ENCODE measurements at places on chromosomes 11 and 22.

GRCh38 chr11:90809581-90809980, 586.7 kb upstream of the CHORDC1 start:
- DNase-seq, result no peak

DNA sequence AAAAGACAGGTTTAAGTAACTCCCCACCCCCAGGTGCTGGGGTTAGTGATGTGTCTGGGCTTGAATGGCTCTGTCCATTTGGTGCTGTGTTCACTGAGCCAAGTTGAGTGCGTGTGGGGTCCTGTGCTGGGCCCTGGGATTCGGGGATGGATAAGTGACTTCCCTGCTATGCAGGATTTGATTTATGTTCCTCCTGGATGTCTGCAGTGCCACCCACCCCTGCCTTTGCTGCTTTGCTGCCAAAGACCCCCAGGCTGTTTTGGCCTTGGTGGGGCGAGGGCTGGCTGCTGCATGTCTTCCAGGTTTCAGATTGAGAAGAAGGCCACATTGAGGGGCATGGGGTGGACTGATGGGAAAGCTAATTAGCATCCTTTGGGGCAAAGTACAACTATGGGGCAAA, 77.9 kb upstream of the PARVG start:
- DNase-seq, result no peak

- no peak for DNase-seq
Measured at GRCh38 chr11:68840661-68841653, 759 bp downstream of the CPT1A start.

DNA sequence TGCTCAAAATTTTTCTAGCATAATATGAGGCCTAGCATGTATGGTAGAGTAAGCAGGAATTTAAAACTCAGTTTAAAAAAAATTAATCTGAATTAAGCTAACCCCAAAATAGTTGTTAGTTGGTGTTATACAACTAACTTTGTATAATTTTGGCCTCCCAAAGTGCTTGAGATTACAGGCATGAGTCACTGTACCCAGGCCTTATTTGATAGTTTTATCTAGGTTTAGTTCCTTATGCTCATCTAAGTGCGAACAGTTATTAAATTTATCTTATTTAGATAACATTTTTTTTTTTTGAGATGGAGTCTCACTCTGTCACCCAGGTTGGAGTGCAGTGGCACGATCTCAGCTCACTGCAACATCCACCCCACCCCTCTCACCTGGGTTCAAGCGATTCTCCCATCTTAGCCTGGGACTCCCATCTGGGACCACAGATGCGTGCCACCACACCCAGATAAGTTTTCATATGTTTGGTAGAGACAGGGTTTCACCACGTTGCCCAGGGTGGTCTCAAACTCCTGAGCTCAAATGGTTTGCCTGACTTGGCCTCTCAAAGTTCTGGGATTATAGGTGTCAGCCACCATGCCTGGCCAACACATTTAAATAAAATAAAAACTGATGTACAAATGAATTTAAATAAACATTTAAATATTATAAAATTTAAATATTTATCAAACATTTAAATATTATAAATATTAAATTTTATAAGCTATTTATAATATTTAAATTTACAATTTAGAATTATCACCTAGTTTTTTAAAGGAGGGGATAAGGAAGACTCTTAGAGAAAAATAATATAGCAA, 7.5 kb downstream of the IL18 start:
- DNase-seq, result no peak

DNA sequence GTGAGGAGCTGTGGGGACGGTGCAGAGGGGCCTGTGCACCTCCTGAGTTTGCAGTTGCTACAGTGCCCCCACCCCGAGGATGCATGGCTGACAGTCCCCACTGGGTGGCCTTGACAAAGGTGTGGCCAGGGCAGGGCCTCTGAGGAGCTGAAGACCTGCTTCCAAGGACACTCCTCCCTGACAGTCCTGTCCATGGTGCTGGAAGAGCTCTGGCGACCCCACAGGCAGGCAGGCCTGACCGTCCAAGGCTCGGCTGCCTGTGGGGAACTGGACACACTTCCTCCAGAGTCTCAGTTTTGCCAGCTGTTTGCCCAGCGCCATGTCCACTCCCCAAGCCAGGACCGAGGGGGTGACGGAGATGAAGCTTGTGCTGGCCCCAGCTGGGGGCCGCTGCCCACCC, 32.7 kb downstream of the BRSK2 start:
- DNase-seq, result no peak

- DNase-seq, result no peak
Measured at GRCh38 chr11:794766-795633, 3.1 kb downstream of the SLC25A22 start.

GRCh38 chr22:42856179-42856864, 751 bp downstream of the ARFGAP3 start:
- peak; percentile 65 for DNase-seq

GRCh38 chr11:95375886-95376285, 144.9 kb upstream of the SESN3 start:
- DNase-seq, result no peak

DNA sequence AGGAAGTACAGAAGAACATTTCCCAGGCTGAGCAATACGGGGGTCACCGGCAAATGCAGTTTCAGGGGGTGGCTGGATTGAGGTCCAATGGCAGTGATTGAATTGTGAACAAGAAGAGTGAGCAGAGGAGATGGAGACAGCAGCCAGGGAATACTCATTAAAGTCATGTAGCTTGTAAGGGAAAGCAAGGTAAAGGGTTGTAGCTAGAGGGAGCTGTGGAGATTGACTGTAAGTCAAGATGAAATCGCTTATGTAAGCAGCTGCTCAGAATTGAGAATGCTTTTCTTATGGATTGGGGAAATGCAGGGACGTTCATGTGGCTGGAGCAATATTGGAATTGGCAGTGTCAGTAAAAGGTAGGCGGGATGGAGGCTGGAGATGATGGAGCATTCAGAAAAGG, 111.4 kb upstream of the TBCEL start:
- no peak for DNase-seq

DNA sequence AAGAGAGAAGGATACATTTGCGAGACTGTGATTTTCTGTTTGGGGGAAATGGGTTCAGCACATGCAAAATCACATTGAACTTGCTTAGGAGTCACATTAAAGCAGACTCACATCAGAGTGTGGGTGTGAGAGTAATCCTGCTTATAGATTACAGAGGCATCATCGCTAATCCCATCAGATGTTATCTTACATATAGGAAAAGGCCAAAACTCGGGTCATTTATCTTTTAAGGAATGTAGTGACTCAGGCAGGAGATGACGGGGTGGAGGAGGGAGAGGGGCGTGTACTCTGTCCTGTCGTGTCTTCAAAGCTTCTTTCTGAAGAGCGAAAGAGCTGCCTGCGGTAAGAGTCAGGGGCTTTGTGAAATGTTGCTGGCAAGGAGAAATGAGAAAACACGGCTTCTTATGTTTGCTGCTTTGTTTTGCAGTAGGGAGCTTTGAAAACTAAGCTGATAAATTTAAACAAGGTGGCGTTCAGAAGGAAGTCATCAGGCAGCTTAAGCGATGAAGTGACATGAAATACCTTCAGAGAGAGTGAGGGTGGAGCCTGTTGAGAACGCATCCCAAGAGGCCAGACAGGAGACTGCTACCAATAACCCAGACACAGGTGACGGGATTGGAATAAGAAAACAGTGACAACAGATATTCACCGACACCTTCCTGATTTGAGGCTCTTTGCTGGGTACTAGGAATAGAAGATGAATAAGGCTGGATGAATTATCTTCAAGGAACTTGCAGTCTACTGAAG, 2.2 kb upstream of the C11orf16 start:
- no peak for DNase-seq

GRCh38 chr11:47987310-47987709, 7.0 kb downstream of the PTPRJ start:
- DNase-seq, result no peak

GRCh38 chr11:134643115-134644012, 231.3 kb upstream of the B3GAT1 start:
- no peak for DNase-seq

DNA sequence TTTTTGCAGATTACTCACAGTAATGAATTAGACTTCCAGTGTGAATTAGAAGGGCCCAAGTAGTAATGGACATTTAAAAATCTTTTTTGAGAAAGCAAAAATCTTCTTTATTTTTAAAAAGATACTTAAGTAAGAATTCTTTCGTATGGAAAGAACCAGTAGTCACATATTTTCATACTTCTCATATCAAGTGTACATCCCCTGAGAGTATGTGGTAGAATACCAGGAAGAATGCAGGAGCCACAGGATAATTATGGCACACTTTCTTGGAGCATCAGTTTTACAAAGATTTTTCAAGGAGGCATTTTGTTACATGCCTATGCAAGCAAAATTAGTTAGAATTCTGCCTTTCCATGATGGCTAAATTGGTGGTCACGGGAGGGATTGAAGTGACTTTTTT, 28.1 kb downstream of the POLD3 start:
- no peak for DNase-seq

DNA sequence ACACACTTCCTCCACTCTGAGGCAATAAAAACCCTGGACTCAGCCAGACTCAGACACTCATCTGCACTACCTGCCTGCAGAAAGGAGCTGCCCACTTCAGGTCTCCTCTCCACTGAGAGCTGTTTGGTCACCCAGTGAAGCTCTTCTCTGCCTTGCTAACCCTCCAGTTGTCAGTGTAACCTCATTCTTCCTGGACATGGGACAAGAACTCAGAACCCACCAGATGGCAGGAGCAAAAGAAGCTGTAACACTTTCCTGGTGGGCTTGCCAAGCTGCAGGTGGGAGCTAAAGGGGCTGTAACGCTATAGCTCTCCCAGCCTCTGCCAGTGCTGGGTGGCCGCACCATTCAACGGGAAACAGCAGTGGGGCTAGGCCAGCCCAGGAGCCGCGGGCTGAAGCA, 89.7 kb downstream of the CCDC73 start:
- DNase-seq, result no peak

DNA sequence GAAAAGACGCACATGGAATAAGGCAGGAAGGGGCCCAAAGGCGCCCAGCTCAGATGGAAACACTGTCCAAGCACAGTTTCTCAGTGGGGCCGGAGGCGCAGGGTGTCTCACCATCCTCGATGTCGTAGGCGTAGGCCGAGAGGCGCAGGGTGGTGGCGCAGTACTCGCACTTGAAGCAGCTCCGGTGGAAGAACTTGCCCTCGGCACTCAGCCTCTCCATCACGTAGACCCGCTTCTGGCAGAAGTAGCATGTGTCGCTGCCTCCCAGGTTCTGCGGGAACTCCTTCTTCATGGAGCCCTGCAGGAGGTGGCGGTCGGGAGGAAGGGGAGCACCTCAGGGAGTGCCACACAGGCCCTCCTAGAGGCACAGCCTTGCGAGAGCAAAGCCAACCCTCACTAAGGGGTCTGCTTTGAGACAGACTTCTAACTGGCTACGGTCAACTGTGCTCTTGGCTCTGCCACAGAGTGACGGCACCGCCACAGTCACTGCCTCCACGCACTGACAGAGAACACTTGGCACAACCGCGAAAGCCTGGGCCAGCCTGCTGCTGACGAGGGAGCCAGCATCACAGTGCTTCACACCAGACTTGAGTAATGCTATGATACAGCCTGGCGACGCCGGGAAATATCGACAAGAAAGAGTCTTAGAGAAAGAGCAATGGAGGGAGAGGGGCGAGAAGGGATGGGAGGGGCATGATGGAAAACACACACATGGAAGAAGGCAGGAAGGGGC, 97.6 kb upstream of the BID start:
- DNase-seq, result no peak

DNA sequence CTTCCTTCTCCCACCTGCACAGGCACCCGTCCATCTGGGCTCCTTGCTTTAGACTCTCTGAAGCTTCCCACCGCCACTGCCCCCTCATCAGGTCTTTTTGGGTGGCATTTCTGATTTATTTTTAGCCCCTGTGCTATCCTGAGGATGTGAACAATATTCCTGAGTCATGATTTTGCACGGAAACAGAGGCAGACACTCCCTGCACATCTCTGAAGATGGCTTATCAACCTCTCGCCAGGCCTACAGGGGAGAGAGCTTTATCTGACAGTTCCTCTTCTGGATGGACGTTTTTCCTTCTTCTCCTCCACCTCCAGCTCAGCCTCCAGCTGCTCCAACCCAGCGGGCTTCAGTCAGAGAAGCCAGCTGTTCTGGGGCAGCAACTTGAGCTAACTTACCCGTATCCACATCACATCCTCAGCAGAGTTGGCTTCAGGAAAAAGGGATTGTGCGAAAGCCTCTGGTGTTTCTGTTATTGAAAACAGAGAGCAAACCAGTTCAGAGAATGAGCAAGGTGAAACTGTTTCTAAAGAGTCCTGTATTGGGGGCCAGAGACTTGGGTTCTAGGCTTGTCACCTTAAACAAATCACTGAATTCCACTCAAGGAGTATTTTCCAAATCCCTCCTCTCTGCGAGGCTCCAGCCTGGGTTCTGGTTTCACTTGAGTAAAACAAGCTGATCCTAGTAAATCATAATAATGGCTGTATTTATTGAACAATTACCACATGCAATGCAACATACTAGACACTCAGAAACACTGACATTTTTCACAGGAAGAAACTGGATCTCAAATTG, 33.1 kb upstream of the ETS1 start:
- no peak for DNase-seq

GRCh38 chr11:111570796-111571195, 30.3 kb downstream of the LAYN start:
- no peak for DNase-seq

- peak; percentile 48 for DNase-seq
Measured at GRCh38 chr11:63768237-63769041, at the start of gene ZFTA. Gene ZFTA, minus strand, starts transcription at chr11:63768775. Its CDS starts 153 bp downstream, at chr11:63768622.

- DNase-seq, result no peak
Measured at GRCh38 chr22:26234296-26234695, 65.0 kb downstream of the SEZ6L start.

GRCh38 chr11:128686745-128687177, 7.1 kb upstream of the FLI1 start:
- peak; percentile 52 for DNase-seq

- no peak for DNase-seq
Measured at GRCh38 chr11:24357620-24358410, 139.0 kb upstream of the LUZP2 start.

- no peak for DNase-seq
Measured at GRCh38 chr11:58770627-58771457, 39.1 kb upstream of the GLYAT start.

DNA sequence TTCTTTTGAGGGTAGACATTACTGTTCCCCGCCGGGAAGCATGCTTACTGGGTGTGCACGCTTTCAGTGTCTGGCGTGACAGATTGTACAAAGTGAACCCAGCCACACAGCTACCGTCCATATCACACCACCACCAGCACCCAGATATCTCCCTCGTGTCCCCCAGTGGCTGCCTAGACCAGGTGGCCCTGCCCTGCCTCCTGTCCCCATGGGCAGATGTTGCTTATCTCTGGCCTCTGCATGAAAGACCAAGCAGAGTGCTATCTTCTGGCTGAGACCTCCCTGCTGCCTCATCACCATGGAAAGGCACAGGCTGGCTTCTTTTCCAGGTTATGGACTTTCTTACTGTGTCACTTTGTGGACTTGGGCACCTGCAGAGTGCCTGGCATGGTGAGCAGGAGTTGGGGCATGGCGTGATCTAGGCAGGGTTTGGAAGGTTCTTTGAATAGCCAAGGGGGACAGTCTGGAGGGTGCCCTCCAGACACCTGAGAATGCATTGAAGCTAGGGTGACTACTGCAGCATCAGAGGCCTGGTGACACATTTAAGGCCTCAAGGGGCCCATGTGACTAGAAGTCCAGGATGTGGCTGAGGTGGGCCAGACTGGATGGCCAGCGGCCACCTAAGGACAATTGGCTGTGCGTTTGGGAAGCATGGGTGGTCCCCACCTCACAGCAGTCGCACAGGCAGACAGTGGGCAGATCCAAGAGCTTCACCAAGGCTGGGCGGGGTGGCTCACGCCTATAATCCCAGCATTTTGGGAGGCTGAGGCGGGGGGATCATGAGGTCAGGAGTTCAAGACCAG, 4.7 kb downstream of the TANGO2 start:
- DNase-seq, result no peak

- no peak for DNase-seq
Measured at GRCh38 chr11:47923667-47924066, 56.7 kb upstream of the PTPRJ start.

GRCh38 chr11:64868904-64869570, 9.4 kb downstream of the EHD1 start:
- peak; percentile 32 for DNase-seq

Measured in stimulated activated naive CD4-positive, alpha-beta T cell treated with Interleukin-2 at 50 U/mL for 16 hours (primary cell).